HS-5 (cell line): ENCODE measurements at places on chromosomes 11 and 22.

- no peak for DNase-seq
Observed at GRCh38 chr22:43356881-43357280, 13.7 kb upstream of the SCUBE1 start.

DNA sequence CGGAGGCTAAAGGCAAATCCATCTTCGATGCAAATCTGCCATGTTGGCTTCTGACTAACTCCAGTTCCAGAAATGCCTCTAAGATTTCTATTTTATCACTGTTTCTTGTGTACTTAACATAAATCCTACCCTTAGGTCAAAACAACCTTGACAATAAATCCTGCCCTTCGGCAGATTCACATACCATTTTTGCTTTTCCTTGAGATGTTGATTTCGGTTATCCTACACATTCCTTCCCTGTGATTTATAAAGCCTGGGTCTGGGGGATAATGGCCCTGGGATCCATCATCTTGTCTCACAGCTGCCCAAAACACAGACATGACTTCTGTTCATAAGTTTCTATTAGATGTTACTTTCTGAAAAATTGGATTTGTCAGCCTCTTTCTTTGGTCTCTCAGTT is 231.7 kb upstream of the CARD18 start:
- no peak for DNase-seq

- DNase-seq = no peak
Observed at GRCh38 chr11:107991868-107992414, 16.8 kb upstream of the CUL5 start.

DNA sequence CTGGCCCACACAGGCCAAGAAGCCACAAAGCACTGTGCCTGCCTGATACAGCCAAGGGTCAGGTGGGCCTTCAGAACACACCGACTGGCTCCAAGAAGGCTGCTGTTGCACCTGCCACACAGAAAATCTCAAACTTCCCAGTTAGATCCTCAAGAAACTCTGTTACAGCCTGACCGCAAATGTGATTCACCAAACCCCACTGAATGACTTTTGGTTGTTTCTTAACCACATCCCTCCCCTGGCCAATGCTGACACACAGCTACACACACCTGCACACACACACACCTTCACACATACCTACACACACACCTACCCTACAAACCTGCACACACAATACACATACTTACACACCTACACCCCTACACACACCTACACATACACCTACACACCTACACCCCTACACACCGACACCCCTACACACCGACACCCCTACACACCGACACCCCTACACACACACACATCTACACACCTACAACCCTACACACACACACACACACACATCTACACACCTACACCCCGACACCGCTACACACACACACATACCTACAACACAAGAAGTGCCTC is 31.5 kb downstream of the CDKN1C start:
- DNase-seq = no peak

DNA sequence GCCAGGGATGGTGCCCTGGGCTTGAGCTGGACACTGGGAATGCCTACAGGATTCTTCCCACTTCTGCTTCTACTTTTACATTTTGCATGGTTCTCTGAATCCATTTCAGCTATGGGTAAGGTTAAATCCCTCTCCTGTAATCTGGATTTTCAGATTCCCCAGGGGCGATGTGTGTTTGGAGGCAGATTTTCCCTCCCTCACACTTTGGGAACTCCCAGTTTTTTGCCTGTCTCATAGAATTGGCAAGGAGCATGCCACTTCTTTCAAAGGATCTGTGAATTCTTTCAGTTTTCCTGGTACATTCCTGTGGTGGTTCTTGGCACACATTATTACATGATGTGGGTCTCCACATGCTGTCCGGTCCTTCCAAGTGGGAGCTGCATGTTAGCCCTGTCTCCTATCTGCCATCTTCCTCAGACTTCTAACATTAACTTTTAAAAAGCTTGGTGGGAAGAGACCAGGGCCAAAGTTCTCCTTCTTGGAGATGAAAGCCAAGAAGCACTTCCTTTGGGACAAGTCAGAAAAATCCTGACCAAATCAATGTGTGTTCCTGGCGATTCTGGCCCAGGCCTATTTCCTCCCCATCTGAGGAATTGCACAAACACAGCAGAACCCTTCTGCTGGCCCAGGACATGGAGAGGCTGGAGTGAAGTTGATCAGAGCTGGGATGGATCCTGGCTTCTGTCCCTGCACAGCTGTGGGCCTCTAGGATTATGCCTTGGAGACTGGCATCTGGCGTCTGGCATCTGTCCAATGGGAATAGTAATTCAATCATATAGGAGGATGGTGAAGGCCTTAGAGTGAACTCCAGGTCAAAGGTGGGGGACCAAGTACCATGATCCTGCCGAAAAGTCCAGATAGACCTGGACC is 5.4 kb upstream of the APOL2 start:
- no peak for DNase-seq

GRCh38 chr22:47052236-47053012 is 290.0 kb downstream of the TBC1D22A start:
- DNase-seq = no peak

DNA sequence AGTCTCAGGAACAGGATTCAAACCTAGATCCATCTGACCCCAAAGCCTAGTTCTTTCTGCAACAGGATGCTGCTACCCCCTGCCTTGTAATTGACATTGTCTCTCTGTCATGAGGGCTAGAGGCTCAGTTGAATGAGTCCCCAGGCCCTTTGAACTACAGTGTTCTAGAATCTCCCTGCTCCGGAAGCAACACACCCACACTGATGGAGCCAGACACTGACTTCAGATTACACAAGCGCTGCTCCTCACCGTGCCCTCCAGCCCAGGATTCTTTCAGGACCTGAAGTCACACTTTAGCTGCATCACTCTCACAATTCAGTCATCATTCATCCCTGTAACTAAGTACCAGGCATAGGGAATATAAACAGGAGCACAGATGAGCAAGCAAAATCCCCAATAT is 69.6 kb downstream of the RAB30 start:
- DNase-seq = no peak

- DNase-seq = no peak
Observed at GRCh38 chr11:132943357-132943705, 589.0 kb downstream of the OPCML start.

- DNase-seq = no peak
Observed at GRCh38 chr11:31484497-31484896, 24.9 kb downstream of the IMMP1L start.

DNA sequence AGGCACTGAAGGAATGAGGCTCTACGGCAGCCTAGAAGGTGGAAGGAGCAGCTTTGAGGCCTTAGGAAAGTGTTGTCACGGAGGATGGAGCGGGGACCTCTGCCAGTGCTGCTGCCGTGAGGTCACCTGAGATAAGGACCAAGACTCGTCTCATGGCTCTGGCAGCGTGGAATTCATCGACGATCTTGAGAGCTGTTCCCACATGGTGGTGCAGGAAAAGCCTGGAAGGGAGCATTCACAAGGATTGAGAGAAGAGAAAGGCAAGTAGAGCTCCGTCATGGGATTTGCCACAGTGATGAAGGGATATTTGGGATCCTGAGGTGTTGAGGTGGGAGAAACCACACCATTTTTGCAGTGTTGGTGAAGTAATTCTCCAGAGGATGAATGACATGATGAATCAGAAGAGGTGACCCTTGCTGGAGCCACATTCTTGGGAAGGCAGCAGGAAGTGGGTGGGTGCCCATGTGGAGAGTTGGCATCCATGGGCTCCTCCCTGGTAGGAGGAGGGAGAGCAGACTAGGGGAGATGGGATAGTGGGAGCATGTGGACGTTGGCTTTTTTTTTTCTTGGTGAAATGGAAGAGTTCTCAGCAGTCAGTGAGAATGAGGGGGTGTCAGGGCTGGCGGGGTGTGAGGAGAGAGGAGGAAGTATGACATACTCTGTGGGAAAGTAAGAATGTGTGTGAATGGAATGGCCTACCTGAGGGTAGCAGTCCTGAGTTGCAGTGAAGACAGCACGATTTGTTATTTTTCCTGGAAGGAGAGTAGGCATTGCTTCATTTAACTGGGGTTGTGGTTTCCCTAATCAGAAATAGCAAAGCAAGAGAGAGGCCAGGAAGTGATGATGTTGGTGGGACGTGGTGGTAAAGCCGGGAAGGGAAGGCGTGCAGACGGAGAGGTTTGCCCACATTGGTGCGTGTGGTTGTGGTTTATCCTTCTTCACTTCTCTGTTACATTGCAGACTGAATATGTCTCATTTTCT is 11.1 kb downstream of the PPP6R3 start:
- DNase-seq = no peak

DNA sequence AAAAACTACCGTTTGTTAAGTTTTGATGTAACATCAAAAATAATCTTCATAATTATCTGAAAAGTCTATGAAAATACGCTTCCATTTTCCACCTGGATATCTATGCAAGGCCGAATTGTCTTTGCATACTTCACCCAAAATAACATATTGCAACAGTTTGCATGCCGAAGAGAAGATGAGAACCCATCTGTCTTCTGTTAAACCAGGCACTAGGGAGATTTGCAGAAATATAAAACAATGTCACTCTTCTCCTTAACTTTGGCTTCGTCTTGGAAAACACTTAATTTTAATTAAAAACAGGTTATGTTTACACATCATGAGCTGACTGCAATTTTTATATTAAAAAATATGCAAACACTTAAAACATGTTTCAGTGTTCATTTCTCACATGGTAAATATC is 1325.8 kb downstream of the TBC1D22A start:
- no peak for DNase-seq

DNA sequence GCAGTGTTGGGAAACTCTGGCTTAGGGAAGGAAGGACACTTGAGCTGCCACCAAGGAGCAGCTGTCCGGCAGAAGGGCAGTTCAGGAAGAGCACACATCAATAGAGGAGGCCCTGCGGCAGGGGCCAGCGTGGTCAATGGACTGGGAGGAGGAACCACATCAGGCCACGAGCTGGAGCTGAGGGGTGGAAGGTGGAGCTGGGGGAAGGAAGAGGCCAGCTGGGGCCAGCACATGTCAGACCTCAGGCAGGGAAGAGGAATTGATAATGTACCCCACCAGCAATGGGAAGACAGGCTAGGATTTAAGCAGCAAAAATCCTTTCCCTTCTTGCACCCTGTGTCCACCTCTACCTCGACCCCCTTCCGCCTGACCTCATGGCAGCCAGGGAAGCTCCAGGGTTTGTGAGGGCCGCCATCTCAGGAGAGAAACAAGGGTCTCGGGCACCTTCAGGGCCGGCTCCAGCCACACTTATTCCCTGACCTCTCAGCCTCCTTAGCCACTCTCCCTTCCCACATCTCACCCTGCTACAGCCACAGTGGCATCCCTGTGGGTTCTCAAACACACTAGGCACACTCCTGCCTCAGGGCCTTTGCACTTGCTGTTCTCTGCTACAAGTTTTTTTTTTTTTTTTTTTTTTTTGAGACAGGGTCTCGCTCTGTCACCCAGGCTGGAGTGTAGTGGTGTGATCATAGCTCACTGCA is 157.8 kb upstream of the GRK3 start:
- no peak for DNase-seq

DNA sequence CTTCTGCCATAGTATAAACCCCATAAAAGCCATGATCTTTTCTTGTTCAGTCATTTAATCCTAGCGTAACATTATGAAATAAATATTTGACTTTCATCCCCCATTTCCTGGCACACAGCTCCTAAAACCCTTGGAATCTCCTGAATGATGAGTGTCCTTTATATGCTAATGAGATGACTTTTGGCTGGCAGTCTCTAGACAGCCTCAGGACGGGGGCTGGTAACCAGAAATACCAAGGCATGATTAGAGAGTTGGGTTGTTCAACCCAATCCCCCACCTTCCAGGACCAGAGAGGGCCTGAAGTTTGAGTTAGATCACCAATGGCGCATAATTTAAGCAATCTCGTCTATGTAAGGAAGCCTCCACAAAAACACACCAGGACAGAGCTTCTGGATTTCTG is 1246.1 kb upstream of the TENM4 start:
- no peak for DNase-seq

GRCh38 chr11:2968341-2968900 is 23.7 kb downstream of the NAP1L4 start:
- DNase-seq = no peak

DNA sequence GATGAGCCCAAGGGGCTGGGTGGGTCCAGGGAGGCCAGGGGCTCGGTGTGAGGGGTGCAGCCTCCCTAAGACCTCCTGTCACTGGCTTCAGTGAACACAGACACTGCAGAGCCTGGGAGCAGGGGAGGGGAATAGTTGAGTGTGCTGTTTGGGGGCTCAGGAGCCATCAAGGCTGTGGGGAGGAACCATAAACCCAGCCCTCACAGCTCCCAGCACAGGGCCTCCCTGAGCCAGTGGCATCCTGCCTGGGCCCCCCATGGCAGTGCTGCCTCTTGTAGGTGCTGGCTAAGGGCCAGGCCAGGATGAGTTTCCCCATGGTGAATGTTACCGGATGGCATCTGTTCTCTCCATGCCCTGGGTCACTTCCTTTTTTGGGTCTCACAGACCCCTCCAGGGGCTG is 25.5 kb downstream of the KCNJ5 start:
- no peak for DNase-seq

- no peak for DNase-seq
Observed at GRCh38 chr11:80196932-80197554, 756.2 kb upstream of the TENM4 start.

DNA sequence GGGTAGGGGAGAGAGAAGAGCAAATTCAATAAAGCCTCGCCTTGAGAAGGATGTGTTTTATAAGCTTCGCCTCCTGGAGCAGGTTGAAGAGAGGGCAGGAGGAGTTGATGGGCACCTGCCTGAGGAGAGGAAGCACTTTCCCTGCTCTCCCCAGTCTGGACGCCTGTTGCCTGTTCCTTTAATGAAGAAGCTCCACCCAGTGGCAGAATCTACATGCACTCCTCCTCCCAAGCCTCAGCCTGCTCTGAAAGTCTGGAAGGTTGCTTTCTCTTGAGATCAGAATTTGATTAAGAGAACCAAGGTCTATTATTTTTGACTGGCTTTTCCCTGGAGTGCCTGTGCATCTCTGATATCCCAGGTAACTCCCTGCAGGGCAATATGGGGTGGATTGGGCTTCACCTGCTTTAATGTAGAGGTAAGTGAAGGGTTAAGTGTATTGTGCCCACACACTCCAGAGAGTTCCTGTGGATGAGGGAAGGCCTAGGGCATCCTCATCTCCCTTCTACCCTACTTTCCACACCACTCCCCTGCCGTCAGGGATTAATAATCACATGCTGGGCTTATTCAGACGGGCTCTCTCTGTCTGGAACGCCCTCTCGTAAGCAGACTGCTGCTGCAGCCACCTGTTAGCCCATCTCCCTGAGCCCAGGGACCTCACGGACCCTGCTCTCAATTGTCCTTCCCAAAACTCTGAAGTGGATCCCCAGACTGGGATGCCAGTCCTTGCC is 22.3 kb downstream of the NTM start:
- DNase-seq = no peak

DNA sequence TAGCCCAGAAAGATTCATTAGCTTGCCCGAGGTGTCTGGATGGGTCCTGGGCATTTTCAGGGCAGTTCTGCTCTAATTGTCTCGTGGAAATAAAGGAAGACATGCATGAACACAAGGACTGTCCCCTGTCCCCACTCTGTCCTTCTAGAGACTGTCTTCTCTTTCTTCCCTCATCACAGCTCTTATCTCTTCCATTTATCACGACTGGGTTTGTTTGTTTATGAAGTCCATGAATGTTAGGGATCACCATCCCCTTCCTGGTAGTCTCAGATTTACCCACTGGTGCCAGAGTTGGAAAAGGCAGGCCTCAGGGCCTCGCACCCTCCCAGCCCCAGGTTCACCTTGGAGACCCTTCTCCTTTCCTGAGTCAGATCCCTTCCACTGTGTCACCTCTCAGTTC is 134.8 kb downstream of the PARVA start:
- DNase-seq = no peak

- DNase-seq = no peak
Observed at GRCh38 chr11:77035039-77035438, 841 bp downstream of the B3GNT6 start.
